ENCODE measurements at places on chromosomes 6 and 20.

GRCh38 chr6:27830212-27830599 is 82.0 kb downstream of the OR2B2 start:
- no peaks in the 10 kb centered on the region for H3K36me3 ChIP-seq
- no peak for DNase-seq
- H3K27ac ChIP-seq: peak overlapping the region; percentile 73
- H3K4me1 ChIP-seq: peaks cover 4% of the 10 kb centered on the region

DNA sequence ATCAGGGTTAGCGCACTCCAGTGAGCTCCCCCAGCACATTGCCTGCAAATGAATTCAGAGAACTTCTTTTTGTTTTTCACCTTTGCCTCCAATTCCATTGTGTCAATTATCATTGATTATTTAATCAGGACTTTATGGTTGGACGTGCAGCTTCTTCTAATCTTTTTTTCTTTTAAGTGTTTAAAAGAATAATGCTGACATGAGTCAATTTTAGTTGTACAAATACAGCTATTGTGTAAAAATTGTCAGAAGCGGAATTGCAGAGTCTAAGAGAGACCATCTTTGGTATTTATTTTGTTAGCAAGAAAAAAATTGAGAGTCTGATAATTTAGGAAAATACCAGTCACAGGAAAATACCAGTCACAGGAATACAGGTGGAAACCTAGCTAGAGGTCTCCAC is 5.5 kb downstream of the ABT1 start:
- H3K36me3 ChIP-seq: peaks cover 13% of the 10 kb centered on the region
- no peaks in the 10 kb centered on the region for H3K27me3 ChIP-seq
- no peaks in the 10 kb centered on the region for H3K4me1 ChIP-seq
- no peak overlapping the region for H3K4me3 ChIP-seq
- no peak overlapping the region for H3K27ac ChIP-seq

- H3K27me3 ChIP-seq: no peaks in the 10 kb centered on the region
- no peak for DNase-seq
- no peaks in the 10 kb centered on the region for H3K36me3 ChIP-seq
- H3K27ac ChIP-seq: no peak overlapping the region
Measured at GRCh38 chr20:64113796-64114355, 6.5 kb upstream of the NPBWR2 start.

DNA sequence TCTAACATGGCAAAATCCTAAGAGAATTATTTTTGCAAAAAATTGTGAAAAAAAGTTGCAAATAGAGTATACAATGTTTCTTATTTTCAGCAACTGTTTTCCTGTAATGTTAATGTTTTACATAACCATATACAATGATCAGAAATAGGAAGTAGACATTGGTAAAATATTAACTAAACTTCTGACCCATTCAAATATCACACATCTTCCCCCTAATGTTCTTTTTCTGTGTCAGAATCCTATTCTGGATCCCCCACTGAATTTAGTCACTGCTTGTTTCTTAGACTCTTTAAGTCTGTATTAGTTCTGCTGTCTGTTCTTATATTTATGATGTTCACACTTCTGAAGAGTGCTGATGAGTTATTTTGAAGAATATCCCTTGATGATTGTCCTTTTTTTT is 62.0 kb downstream of the HFE start:
- H3K4me1 ChIP-seq: no peaks in the 10 kb centered on the region
- H3K36me3 ChIP-seq: no peaks in the 10 kb centered on the region
- no peaks in the 10 kb centered on the region for H3K27me3 ChIP-seq
- no peak for DNase-seq
- H3K4me3 ChIP-seq: no peak overlapping the region

- no peak overlapping the region for H3K4me3 ChIP-seq
- H3K4me1 ChIP-seq: peaks cover 7% of the 10 kb centered on the region
- no peaks in the 10 kb centered on the region for H3K27me3 ChIP-seq
- no peak for DNase-seq
Measured at GRCh38 chr6:79420054-79420453, 117.2 kb downstream of the LCA5 start.

GRCh38 chr20:51156041-51156982 is 133.4 kb upstream of the KCNG1 start:
- H3K4me3 ChIP-seq: no peak overlapping the region
- peak; percentile 61 for DNase-seq
- H3K4me1 ChIP-seq: peaks cover 14% of the 10 kb centered on the region
- H3K36me3 ChIP-seq: no peaks in the 10 kb centered on the region

- peak overlapping the region; percentile 50 for H3K27ac ChIP-seq
- no peak for DNase-seq
- H3K27me3 ChIP-seq: no peaks in the 10 kb centered on the region
- peaks cover 26% of the 10 kb centered on the region for H3K4me1 ChIP-seq
- H3K36me3 ChIP-seq: no peaks in the 10 kb centered on the region
Measured at GRCh38 chr20:39849171-39849570, 839.9 kb downstream of the MAFB start.

- H3K4me3 ChIP-seq: no peak overlapping the region
- peak overlapping the region; percentile 90 for H3K27ac ChIP-seq
- no peaks in the 10 kb centered on the region for H3K27me3 ChIP-seq
- DNase-seq: no peak
- no peaks in the 10 kb centered on the region for H3K4me1 ChIP-seq
Measured at GRCh38 chr6:52417675-52418111, 2.4 kb upstream of the EFHC1 start.

Measured in right atrium auricular region (tissue), 2 donors.